ENCODE measurements at places on chromosomes 13 and 19.

DNA sequence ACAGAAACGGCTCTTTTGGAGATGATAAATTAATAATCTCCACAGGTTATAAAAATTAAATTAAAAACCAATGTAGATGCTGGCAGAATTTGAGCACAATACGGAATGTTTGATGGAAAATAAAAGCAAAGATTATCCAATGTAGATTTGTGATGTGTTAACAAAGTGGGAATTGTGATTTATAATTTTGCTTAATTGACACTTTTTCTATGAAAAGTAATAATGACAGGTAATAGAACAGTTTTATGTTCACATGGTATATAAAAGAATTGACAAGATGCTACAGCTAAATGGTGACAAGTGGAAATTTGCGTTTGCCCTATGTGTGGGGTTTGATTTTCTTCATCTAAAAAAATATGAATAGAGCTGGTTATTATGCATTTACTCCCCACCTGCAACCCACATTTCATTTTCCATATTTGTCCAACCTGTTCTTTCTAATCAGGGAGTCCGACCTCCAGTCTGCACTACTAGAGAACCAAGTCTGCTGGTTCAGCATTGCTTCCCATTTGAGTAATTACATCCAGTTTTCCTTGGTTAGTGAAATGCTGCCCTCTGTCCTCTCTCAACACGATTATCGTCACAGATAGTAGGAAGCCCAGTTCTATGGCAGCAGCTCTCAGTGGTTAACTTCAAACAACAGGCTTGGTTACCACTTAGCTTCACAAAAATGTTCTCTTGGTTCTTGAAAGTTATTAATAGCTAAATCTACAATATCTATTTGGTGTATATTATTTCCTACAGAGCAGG is 61.4 kb upstream of the SLITRK1 start:
- DNase-seq, result no peak

GRCh38 chr13:37488726-37489125 is 109.8 kb downstream of the POSTN start:
- no peak for DNase-seq

DNA sequence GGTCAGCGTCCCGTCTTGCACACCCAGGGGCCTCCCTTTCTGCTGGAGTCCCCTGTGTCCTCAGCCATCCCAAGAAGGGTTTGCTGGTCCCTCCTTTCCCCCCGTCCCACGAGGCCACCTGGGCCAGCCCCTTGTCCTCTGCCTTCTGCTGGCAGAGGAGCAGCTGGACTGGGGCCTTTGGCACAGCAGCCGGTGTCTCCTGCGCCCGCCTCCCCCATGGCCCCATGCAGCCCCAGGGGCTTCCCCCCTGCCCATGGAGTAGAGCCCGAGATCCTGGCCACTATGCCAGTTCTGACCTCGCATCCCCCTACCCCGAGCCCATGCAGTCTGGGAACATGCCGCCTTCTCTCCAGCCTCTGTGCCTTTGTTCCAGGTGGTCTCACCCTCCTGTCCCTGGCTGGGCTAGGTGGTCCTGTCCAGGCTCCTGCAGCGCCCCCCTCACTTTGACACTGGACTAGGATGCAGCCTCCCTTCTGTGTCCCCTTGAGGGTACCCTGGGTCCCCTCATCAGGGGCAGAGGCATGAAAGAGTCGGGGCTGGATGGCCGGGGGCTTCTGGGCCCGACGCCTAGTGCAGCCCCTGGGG is 5.7 kb upstream of the GARIN5A start:
- no peak for DNase-seq

DNA sequence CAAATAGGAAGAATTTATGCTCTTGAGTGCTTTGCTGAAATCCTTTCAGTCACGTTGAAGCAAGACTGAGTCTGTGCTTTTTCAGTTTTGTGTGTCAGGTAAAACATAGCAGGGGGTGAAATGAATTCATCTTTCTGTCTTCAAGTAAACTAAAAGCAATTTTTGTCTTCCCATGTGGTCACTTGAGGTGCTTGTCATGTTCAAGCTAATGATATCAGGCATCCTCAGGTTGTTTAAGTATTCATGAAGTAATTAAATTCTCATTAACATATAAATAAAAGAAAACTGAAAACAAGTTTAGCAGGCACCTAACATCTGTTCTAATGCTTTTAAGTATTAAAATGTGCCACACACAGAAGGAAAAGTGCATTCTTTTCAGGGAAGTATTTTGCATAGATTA is 2701.3 kb downstream of the PCDH9 start:
- DNase-seq, result no peak

DNA sequence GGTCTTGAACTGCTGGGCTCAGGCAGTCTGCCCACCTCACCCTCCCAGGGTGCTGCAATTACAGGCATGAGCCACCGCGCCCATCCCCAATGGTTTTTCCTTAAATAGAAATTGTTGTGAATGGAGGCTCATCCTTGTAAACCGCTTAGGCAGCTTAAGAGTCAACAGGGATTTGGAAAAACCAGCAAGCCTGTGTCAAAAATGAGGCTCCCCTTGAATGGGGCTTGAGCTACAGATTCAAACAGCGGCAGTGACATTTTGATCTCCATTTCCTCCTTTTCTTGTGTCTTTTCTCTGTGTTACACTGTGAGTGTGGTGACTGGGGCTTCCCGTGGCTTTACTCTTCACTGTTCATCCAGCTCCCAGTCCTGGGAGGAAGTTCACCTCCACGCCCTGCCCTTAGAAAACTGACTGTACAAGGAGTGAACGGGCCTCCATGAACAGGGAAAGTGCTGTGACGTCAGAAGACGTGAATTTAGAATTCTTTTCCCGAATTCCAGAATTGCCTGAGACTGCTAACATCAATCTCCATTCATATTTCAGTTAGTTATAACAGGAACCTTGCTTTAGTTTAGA is 15.3 kb upstream of the RAB8A start:
- DNase-seq, result no peak

DNA sequence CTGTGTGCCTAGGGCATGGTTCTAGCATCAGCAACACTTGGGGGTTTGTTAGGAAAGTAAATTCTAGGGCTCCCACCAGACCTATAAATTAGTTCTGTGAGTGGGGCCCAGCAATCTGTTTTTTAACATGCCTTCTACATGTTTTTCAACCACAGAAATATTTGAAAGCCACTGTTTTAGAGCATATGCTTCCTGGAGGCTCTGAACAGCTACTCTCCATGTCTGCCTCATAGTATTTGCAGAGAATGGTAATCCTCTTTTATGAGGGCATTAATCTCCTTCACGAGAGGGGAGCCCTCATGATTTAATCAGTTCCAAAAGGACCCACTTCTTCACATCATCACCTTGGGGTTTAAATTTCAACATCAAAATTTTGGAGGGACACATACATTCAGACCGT is 6.0 kb downstream of the SPATA13 start:
- no peak for DNase-seq

DNA sequence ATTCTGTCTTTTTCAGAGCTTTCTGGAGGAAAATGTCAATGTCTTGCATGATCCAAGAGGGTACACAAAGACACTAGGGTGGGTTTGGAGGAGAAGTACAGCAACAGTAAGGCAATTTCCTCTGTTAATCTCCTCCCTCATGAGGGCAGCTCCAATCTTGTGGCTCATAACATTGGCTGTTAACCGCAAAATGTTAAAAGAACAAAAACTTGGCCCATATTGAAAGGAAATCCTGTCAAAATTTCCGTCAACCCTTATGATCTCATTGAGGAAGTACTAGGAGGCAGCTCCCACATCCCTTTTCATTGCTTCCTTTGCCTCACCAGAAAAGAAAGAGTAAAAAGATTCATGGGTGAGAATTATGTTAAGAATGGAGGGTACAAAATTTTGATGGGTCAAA is 11.6 kb downstream of the OXGR1 start:
- no peak for DNase-seq

DNA sequence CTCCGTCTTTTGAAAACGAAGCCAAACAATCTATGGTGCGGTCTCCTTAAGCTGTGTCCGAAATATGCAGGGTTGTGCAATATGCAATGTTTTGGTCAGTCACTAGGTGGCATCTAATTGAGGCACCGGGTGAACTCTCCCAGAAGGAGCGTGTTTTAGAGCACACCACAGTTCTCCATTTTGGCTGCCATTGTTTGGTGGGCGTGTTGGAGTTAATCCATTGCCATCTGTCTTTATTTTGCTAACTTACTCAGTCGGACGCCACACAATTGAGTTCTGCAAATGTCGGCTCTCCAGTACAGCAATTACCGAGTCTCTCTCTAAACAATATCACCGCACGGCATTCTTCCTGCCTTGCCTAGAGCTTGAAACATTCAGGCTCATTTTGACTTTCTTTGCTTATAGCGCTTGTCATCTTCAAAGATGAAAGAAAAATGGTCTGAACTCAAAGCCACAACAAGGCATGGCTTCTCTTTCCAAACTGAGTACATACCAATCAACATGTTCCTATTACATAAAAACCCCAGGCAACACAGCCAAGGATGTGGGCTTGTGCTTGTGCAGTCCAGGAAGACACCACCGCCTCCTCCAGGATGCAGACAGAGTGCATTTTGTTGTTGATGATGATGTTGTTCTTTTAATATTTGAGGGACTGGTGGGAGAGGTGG is 182.0 kb upstream of the SERP2 start:
- DNase-seq, result no peak

- DNase-seq, result no peak
These were observed 1026.8 kb upstream of the MIR17HG start for GRCh38 chr13:90320664-90321063.

DNA sequence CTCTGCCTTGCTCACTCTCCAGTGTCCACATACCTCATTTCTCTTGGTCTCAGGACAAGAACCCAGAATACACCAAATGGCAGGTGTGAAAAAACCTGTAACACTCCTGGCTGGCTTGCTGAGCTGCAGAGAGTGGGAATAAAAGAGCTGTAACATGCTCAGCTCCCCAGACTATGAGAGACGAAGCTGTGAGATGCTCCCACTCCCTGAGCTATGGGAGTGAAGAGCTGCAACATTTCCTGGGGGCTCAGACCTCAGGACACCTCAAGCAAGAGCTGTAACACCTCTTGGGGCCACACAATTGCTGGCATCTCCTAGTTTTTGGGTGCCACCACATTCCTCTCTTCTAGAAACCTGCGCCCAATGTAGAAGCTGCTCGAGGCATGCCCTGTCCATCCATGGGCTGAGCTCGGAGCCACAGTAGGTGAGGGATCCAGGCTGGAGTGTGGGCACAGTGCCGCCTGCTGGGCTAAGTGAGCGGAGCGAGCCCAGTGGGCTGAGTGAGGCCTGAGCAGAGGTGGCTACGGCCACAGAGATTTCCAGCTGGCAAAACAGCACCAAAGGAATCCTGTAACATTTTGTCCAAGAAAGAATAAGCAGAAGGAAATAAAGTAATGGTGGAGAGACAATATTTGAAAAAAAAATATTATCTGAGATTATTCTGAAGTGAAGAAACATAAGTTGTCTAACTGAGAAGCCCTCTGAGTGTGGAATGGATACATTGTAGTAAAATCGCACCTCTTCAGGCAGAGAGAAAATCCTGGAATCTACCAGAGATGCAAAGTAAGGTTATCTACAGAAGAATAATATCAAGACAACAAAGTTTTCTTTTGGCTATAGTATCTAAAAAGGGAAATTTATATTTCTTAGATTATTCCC is 186.2 kb upstream of the PCDH9 start:
- peak; percentile 26 for DNase-seq

- no peak for DNase-seq
These were observed 103.9 kb downstream of the GGACT start for GRCh38 chr13:100484702-100485101.
